ENCODE measurements at places on chromosomes 4 and X.

GRCh38 chrX:66046612-66047235 lies 6.8 kb upstream of the VSIG4 start:
- DNase-seq: no peak

- no peak for DNase-seq
Observed at GRCh38 chr4:70336043-70336442, 1.3 kb downstream of the CABS1 start.

GRCh38 chrX:136635235-136635634 lies 12.7 kb upstream of the CD40LG start:
- DNase-seq: no peak

DNA sequence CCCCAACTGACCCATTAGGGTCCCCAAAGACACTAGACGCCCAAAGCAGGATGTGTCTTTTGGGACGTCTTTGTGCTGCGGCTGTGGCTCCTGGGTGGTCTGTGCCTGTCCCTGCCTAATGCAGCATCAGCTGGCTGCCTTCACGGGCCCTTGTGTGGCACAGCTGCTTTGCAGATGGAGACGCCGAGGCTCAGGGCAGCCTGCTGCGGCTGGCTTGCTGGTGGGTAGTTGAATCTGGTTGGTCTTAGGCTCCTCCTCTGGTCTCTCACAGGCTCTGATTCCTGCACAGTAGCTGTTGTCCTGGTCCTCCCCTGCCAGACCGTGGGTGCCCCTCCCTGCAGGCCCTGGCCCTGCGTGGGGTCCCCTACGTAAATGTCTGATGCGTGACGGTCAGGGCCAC lies 8.1 kb downstream of the CPZ start:
- no peak for DNase-seq

DNA sequence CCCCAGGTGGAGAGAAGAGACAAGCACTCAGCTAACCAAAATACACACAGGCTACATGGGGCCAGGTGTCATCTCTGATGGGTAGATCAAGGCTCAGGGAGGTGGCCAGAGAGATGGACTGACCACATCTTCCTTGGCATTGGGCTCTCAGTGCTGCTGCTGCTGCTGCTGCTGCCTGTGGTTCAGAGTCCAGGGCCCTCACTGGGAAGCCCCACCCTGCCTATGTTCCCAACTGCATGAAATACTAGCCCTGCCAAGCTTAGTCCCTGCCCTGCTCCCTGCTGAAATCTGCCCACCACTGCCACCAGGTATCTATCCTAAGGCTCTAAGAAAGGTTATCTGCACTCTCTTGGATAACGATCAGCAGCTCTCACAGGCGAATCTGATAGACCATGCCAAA lies 118.7 kb downstream of the EFHC2 start:
- DNase-seq: no peak

DNA sequence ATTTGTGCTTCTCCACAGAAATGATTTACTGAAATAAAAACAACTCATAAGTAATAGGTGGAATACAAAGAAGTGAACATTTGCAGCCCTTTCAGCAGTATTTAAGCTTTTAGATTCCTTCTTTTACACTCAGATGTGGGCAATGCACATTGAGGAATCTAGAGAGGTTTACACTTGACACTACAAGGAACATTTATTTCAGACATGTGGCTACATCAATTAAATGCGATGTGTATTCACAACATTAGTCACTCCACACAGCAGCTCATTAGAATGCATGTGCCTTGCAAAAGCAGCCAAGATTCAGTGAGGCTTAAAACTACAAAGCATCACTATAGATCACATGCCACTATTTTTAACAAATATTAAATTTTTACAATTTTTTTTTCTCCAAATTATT lies 480.7 kb downstream of the INPP4B start:
- DNase-seq: no peak

GRCh38 chr4:77286906-77287305 lies 129.9 kb downstream of the CCNG2 start:
- DNase-seq: no peak

- no peak for DNase-seq
Observed at GRCh38 chr4:29704059-29704458, 1016.1 kb upstream of the PCDH7 start.

- DNase-seq: no peak
Observed at GRCh38 chr4:153722036-153722435, 37.8 kb downstream of the RNF175 start.

DNA sequence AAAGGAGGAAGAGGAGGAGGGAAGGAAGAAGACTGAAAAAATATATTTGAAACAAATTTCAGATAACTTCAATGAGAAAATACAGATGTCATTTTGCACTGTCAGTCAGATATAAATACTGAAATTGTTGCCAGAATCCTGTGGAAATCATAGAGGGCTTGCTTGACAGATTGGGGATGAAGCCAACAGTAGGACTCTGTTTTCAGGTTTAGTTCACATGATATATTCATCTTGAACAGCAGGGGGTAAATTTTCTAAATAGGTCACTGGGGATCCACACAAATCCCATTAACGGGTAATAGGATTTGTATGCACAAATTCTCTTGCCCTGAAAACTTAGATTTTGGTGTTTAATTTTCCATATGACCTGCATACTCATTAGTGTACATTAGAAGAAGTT lies 103.3 kb upstream of the PCDH18 start:
- DNase-seq: no peak

GRCh38 chrX:134661295-134661694 lies 3.0 kb upstream of the PLAC1 start:
- DNase-seq: no peak

- no peak for DNase-seq
Observed at GRCh38 chr4:118036336-118036735, 2.0 kb downstream of the NDST3 start.

- peak; percentile 56 for DNase-seq
Observed at GRCh38 chr4:41644288-41644914, 104.1 kb downstream of the PHOX2B start.

- DNase-seq: no peak
Observed at GRCh38 chr4:145739845-145740244, 59.9 kb downstream of the C4orf51 start.

- no peak for DNase-seq
Observed at GRCh38 chr4:48683784-48684666, 96.1 kb downstream of the FRYL start.

DNA sequence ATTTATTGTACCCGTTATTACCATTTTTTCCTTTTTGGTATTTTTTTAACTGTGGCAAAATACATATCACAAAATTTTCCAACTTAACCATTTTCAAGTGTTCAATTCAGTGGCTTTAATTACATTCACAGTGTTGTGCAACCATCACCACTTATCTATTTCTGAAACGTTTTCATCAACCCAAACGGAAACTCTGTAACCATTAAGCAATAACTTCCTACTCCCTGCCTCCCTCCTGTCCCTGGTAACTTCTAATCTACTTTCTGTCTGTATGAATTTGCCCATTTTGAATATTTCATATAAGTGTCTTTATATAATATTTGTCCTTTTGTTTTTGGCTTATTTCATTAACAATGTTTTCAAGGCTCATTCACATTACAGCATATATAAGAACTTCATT lies 57.4 kb upstream of the MSN start:
- no peak for DNase-seq

DNA sequence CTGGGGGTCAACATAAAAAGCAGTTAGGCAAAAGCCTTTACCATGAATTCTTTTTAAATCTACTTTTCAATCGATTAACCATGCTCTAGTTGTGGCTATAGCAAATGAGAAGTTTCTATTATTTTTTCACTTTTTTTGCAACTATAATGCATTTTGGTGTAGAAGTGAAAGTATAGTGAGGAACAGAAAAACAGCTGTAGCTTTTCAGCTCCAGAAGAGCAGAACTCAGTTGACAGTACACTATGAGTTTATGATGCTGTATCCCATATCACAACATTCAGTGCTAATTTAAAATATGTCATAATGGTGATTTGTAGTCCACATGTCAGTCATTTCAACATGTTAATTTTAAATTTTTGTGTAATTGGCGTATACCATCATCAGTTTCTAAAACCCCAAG lies 8.7 kb upstream of the MUC7 start:
- DNase-seq: no peak

- no peak for DNase-seq
Observed at GRCh38 chr4:141786946-141787345, 150.6 kb downstream of the IL15 start.

- no peak for DNase-seq
Observed at GRCh38 chr4:122531514-122531913, 75.0 kb upstream of the IL2 start.

DNA sequence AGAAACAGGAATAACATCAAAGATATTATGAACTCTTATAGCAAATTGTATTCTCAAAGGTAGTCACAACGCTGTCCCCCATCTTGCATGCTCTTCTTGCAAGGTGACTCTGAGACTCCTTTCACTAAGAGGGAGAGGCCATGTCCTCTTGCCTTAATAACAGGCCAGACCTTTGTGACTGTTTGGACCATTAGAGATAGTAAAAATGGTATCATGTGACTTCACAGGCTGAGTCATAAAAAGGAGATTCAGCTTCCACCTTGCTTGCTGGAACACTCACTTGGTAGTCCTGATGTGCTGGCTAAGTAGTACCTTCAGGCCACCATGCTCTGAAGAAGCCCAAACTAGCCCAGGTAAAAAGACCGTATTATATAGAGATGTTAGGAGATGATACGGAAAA lies 143.8 kb downstream of the FBXW7 start:
- no peak for DNase-seq

DNA sequence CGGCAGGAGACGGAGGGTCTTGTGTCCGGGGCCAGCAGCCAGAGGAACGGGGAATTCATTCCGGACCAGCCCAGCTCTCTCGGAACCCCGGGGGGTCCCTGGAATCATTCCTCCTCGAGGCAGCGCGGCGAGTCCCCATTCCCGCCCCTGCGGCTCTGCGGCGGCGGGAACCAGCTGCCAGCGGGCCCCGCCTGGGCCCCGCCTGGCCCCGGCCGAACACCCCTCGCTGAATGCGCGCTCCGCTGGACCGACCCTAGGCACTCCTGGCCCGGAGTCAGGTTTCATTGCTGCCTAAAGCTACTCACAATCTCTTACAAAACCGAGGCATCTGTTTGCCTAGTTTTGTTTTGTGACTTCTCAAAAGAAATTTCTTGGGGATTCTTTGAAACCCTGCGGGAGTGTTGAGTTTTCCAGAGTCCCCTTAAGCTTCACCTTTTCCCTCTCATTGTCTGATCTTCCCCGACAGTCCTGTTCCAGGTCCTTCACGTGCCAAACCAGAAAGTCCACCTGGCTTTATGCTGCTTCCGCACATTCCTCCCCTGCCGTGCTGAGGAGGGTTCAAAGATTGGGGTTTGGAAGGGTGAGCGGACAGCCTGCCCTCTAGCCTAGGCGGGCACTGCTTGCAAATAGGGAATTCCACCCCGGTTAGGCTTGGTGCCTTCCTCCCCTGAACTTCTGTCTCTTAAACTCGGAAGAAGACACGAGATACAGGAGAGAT lies 789 bp downstream of the ARHGAP10 start:
- DNase-seq: no peak

DNA sequence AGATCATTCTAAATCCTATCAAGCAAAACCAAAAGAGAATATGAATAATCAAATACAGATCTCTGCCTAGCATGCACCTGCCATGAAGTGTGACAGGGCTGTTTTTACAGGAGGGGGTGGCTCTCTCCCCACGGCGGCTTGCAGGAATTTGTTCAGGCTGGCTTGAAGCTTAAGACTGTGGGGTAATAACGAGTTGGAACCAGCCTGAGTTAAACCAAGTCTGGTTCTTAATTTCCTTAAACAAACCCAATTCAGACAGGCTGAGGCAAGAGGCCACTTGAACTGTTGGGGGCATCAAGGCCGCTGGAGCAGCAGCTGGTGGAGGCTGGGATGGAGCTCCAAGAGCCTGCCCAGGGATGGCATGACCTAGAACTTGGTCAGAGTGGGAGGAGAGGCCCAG lies 45.1 kb upstream of the LGI2 start:
- no peak for DNase-seq

- no peak for DNase-seq
Observed at GRCh38 chr4:11799196-11799595, 370.5 kb upstream of the HS3ST1 start.

GRCh38 chr4:104743215-104743653 lies 248.5 kb upstream of the CXXC4 start:
- no peak for DNase-seq

GRCh38 chr4:172654457-172654856 lies 514.2 kb upstream of the GALNT7 start:
- DNase-seq: no peak

DNA sequence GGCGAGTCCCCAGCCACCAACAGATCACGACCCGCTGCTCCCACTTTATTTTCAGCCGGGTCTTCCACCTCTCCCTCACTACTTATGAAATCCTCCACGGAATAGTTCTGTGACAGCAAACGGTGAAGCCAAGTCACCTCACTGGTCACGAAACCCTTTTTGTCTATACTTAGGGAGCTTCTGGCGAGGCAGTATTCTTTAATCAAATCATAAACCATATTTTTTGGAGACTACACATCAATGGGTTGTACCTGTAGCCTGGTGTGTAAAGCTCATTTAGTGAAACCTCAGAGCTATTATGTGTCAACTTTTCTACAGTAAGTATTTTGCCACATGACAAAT lies 809 bp upstream of the H2AZ1 start:
- peak; percentile 10 for DNase-seq

DNA sequence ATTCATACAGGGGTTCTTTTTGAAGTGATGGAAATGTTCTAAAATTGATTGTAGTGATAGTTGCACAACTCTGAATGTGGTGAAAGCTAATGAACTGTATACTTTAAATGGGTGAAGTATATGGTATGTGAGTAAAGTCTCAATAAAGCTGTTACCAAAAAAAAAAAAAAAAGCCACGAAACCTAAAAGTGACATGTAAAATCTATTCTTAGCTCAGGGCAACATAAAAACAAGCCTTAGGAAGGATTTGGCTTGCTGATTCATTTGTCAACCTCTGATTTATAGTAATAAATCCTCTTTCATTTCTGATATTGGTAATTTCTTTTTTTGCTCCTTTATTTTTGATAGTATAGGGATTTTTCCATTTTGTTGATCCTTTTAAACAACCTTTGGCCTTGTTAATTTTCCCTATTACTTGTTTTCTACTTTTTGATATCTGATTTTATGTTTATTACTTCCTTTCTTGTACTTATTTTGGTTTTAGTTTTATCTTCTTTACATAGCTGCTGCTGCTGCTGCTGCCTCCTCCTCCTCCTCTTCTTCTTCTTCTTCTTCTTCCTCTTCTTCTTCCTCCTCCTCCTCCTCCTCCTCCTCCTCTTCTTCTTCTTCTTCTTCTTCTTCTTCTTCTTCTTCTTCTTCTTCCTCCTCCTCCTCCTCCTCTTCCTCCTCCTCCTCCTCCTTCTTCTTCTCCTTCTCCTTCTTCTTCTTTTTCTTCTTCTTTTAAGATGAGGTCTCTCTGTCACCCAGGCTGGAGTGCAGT lies 79.4 kb downstream of the ADGRG4 start:
- DNase-seq: no peak

GRCh38 chr4:185344743-185345538 lies 50.8 kb downstream of the LRP2BP start:
- DNase-seq: no peak

GRCh38 chr4:106454581-106454980 lies 86.0 kb upstream of the GIMD1 start:
- DNase-seq: no peak

- DNase-seq: no peak
Observed at GRCh38 chr4:78645853-78646757, 94.5 kb downstream of the ANXA3 start.

- DNase-seq: no peak
Observed at GRCh38 chr4:7530932-7531639, 96.4 kb upstream of the PSAPL1 start.

- peak; percentile 36 for DNase-seq
Observed at GRCh38 chr4:173167758-173168395, 734 bp upstream of the GALNT7 start.

GRCh38 chr4:124459196-124459940 lies 253.2 kb downstream of the ANKRD50 start:
- DNase-seq: no peak
